Activated CD4-positive, alpha-beta T cell treated with anti-CD3 and anti-CD28 coated beads for 1 hour (primary cell): ENCODE measurements at places on chromosomes 7 and 10.

DNA sequence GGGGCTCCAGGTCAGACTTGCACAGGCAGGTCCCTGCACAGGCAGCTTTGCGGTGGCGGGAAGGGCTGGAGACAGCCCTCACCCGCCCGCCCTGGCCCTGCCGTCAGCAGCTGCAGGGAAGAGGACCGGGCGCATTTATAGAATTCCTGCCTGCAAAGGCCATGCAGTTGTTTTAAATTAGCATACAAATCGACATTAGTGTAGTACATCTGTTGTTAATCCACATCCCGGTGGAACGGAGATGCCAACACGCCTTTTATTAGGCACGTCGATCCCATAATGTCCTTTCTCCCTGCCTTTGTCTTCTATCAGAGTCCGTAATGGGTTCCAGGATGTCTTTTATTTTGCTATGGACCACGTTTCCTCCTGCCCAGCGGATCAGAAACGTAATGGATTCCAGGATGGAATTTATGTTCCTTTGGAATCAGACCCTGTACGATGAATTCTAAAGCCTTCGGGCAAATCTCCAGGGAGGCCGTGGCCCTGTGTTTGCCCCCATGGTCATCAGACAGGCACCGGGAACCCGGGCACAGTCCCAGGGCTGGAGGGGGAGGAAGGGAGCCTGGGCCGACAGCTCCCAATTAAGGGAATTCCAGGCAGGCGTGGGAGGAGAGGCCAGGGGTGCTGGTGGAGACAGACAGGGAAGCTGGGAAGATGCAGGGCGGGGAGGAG is 123.9 kb downstream of the COL26A1 start:
- DNase-seq, result no peak

GRCh38 chr10:61541960-61542359 is 88.8 kb upstream of the TMEM26 start:
- no peak for DNase-seq

- DNase-seq, result no peak
These were observed 17.5 kb downstream of the STEAP1B start for GRCh38 chr7:22482503-22482902.

DNA sequence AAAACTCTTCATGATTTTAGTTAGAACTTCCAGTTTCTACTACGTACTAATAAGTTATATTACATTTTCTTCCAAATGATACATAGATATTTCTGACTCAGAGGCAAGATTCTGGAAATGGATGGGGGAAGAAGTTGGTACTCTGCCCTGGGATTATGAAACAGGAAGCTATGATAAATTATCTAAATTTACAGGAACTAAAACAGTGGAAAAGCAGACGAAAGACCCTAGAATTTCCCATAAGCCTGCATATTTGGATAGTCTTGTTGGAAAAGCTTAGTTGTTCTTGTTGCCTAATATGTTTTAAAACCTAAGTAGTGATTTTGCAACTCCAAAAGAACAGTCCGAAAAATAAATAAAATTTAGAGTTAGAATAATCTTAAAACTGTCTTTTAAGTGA is 21.8 kb downstream of the CFAP69 start:
- no peak for DNase-seq

DNA sequence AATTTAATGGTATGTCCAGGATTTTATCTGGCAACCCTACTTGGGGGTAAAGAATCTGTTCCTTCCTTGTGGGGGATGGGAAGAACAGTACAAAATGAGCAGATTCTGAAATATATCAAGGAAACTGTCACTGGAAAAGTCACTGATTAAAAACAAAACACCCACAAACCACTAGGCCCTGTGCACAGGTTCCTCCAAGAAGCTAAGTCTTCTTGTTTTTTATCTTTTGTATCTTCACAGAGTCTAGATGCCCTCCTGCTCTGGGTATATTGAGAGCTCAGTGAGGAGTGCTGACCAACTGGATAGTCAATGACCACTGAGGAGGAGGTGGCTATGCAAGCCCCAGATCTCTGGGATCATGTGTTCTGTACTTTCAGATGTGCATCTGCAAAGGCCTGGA is 86.8 kb upstream of the ANKRD1 start:
- no peak for DNase-seq

DNA sequence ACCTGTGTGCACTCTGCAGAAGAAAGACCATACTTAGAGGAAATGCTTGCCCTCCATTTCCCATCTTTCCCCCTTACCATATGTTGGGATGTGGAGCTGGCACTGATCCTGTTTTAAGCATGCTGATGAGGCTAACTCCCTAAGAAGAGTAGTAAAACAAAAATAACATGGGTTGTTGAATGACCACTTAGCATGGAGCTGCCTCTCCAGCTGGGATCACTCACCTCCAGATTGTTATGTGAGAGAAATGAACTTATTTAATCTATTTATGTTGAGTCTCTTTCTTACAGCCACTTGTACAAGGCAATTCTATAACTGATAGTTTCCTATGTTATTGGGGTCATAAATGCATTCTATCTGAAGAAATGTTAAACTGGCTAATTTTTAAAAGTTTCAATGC is 17.0 kb downstream of the CTTNBP2 start:
- no peak for DNase-seq

DNA sequence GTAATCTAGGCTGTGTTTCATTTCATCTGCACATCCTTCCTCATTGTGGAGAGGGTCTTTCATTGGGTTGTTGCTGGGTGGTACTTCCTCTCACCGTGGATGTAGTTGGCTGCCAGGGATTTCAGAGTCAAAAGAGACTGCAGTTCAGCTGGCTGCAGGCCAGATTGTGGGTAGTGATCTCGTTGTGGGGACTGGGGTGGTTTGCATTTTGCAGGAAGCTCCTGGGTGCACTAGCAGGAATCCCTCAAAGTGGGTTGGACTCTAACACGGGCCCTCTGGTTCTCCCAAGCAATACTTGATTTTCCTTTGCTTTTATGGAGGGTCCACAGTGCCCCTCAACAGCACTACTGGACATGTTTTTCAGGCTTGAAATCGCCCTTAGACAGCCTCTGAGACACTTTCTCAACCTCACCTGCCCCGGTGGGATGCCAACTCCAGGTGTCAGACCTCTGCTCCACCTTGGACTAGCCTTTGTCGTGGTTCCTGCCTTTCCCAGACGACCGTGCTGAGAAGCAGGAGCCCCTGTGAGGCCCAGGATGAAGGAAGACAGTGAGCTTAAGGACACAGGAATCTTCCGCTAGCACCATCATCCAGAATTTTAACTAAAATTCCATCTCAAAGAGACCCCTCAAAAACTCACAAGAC is 23.9 kb upstream of the ZNF273 start:
- DNase-seq, result no peak

GRCh38 chr10:93245147-93245546 is 171.5 kb downstream of the CYP26A1 start:
- no peak for DNase-seq

GRCh38 chr10:77175631-77176222 is 461.9 kb downstream of the KCNMA1 start:
- no peak for DNase-seq

DNA sequence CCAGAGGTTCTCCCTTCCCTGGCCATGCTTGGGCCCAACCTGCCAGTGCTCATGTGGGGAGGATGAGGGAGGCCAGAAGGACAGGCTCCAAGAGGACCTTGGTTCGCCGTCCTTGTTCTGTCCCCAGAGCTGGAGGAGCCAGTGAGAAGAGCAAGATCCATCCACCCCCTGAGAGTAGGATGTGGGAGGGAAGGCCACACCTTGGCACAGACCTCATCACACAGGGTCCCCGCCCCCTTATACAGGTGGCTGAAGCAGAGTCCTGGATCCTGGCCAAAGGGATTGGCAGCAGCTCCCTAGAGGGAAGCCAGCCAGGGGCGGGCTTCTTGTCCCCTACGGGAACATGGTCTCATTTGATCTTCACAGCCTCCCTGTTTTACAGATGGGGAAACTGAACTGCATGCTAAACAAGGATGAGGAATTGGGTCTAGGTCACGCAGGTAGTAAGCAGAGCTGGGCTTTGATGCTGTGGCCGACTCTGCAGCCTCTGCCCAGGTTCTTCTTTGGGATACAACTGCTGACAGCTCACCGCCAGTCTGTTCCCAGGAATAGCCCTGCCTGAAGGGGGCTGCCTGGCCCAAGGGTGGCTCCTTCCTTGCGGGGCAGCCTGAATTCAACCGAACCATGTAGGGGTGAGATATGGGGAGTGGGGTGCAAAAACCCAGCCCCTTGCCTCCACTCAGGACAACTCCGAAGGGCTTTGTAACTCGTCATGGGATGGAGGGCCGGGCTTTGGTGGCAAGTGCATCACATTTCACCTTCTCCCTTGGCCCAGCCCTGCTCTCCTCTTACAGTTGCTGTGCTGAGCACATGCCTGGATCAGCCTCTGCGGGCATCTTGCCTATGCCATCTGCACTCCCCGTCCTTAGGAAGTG is 62.2 kb upstream of the KDM7A start:
- no peak for DNase-seq
